ENCODE measurements at places on chromosomes 12 and 14.

DNA sequence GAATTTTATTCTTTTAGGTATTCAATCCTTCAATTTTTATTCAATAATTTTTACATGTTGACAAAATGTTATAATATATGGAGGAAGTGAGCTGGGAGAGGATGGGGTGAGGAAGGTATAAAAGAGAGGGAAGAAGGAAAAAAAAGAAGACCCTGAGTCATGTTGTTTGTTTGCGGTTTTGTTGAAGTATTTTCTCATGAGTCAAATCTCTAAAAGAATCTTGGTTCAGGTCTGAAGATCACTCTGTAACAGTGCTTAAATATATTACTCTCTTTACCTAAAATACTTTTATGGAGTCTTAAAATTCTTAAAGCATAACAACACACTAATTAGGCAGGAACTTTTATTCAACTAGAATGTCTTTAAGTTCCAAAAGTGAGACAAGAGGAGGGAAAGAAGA, 489.6 kb upstream of the GARIN6 start:
- H3K4me3 ChIP-seq, result no peak overlapping the region
- H3K27me3 ChIP-seq, result no peaks in the 10 kb centered on the region
- no peak for DNase-seq
- no peak overlapping the region for H3K27ac ChIP-seq

DNA sequence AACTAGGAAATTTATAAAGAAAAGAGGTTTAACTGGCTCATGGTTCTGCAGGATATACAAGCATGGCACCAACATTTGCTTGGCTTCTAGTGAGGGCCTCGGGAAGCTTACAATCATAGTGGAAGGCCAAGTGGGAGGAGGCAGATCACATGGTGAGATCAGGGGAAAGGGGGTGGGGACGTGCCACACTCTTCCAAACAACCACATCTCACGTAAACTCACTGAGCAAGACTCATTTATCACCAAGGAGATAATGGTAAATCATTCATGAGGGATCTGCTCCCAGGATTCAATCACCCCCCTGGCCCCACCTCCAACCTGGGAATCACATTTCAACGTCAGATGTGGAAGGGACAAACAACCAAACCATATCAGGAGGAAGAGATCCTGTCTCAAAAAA, 35.8 kb downstream of the NUMB start:
- peaks cover 18% of the 10 kb centered on the region for H3K36me3 ChIP-seq
- no peaks in the 10 kb centered on the region for H3K27me3 ChIP-seq
- DNase-seq, result no peak
- H3K4me1 ChIP-seq, result peaks cover 16% of the 10 kb centered on the region
- H3K27ac ChIP-seq, result no peak overlapping the region

DNA sequence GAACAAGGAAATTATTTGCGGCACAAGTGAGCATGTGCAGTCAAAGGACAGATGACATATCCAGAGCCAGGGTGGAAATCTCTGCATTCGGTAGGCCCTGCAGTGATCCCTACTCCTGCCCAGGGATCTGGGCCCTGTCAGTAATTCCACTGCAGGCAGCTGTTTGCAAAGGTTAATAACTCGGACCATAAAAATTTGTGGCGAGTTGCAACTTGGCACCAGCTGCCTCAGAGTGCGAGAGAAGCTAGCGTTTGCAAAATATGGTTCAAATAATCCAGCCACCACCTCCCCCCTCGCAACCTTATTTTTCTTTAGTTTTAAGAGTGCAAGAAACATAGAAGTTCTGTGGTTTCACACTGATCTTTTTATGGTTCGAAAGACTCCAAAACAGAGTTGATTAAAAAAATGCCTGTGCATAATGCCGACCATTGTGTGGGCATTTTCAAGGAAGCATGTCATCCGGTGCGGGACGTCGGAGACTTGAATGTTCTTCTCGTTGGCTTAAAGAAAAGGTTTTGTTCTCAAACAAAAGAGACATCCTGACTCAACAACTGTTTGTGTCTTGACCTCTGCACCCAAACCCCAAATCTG, 224.5 kb downstream of the BCL11B start:
- H3K27ac ChIP-seq, result no peak overlapping the region
- H3K27me3 ChIP-seq, result no peaks in the 10 kb centered on the region
- no peaks in the 10 kb centered on the region for H3K36me3 ChIP-seq
- no peaks in the 10 kb centered on the region for H3K4me1 ChIP-seq

DNA sequence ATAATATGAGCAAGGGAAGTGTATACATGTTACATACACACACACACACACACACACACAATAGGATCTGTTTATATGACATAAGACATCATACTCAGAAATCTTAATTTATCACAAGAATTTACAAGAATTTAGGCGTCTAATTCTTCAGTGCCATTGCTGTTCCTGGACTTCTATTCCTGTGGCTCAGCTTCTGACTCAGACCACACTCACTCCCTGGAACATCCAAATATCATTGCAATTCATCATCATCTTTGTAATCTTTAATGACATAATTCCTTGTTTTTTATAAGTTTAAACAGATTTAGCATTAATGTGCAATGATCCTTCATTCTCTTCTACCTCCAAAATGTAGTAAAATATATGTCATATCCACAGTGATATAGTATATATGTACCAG, 544.2 kb downstream of the FOXG1 start:
- H3K27ac ChIP-seq, result no peak overlapping the region
- no peak overlapping the region for H3K4me3 ChIP-seq
- DNase-seq, result no peak
- H3K36me3 ChIP-seq, result no peaks in the 10 kb centered on the region
- H3K4me1 ChIP-seq, result no peaks in the 10 kb centered on the region

- DNase-seq, result no peak
- no peak overlapping the region for H3K4me3 ChIP-seq
- H3K4me1 ChIP-seq, result no peaks in the 10 kb centered on the region
- H3K36me3 ChIP-seq, result no peaks in the 10 kb centered on the region
- no peak overlapping the region for H3K27ac ChIP-seq
These were observed 135.9 kb downstream of the AACS start for GRCh38 chr12:125201090-125201489.

GRCh38 chr14:55352201-55352600, 59.4 kb downstream of the ATG14 start:
- no peak overlapping the region for H3K27ac ChIP-seq
- H3K36me3 ChIP-seq, result peaks cover 44% of the 10 kb centered on the region
- H3K4me1 ChIP-seq, result peaks cover 48% of the 10 kb centered on the region
- no peak overlapping the region for H3K4me3 ChIP-seq
- no peaks in the 10 kb centered on the region for H3K27me3 ChIP-seq
- DNase-seq, result no peak

- H3K27ac ChIP-seq, result peak overlapping the region; percentile 67
- H3K27me3 ChIP-seq, result peaks cover 2% of the 10 kb centered on the region
- H3K36me3 ChIP-seq, result no peaks in the 10 kb centered on the region
- no peak overlapping the region for H3K4me3 ChIP-seq
- H3K4me1 ChIP-seq, result peaks cover 15% of the 10 kb centered on the region
These were observed 11.2 kb upstream of the PYGL start for GRCh38 chr14:50955373-50956043.

- no peaks in the 10 kb centered on the region for H3K27me3 ChIP-seq
- no peak for DNase-seq
- no peak overlapping the region for H3K27ac ChIP-seq
- H3K4me1 ChIP-seq, result no peaks in the 10 kb centered on the region
- H3K36me3 ChIP-seq, result peaks cover 67% of the 10 kb centered on the region
These were observed 15.9 kb downstream of the ZNF605 start for GRCh38 chr12:132940071-132940719.

GRCh38 chr12:13603953-13604352, 377.4 kb downstream of the GRIN2B start:
- no peak for DNase-seq
- no peaks in the 10 kb centered on the region for H3K4me1 ChIP-seq
- H3K27ac ChIP-seq, result no peak overlapping the region
- no peak overlapping the region for H3K4me3 ChIP-seq

DNA sequence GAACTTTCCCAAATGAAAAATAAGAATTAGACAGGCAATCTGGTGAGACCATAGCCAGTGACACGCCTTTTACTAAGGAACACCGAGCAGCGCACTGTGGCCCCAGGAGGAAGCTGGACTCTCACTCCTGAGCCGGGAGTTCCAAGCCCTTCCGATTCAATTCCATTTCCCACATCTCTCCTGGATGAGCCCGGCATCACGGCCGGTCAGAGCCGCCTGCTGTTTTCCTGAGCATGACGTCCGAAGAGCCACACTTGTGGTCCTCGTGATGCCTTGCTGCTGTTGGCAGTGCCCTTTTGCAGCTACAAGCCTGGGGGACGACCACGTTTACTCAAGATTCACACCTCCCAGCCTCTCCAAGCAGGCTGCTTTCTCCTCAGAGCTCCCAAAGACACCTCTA, 40.8 kb downstream of the FBXL14 start:
- no peak overlapping the region for H3K27ac ChIP-seq
- peaks cover 10% of the 10 kb centered on the region for H3K4me1 ChIP-seq
- peaks cover 3% of the 10 kb centered on the region for H3K27me3 ChIP-seq
- DNase-seq, result no peak
- no peak overlapping the region for H3K4me3 ChIP-seq
- no peaks in the 10 kb centered on the region for H3K36me3 ChIP-seq

DNA sequence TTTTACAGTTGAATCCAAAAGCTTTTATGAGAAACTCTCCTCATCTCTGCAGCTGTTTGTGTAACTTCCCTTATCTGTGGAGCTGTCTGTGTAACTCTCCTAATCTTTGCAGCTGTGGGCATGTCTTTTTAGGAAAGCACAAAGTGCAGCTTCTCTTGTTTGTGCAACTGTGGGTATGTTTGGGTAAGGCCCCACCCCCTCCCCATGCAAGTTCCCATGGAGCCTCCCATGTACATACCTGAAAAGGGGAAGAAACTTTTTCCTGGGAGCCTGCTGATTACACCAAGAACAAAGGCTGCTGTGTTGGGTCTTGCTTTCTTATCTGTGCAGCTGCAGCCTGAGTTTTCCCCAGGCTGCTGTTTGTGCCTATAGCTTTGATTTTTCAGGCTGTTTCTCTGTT, 42.7 kb upstream of the CDKN3 start:
- no peak overlapping the region for H3K4me3 ChIP-seq
- no peak overlapping the region for H3K27ac ChIP-seq
- H3K36me3 ChIP-seq, result no peaks in the 10 kb centered on the region
- DNase-seq, result no peak
- peaks cover 3% of the 10 kb centered on the region for H3K4me1 ChIP-seq

GRCh38 chr12:25794571-25794970, 163.9 kb upstream of the RASSF8 start:
- H3K36me3 ChIP-seq, result no peaks in the 10 kb centered on the region
- H3K4me3 ChIP-seq, result no peak overlapping the region
- DNase-seq, result no peak
- H3K4me1 ChIP-seq, result no peaks in the 10 kb centered on the region
- H3K27ac ChIP-seq, result no peak overlapping the region
- H3K27me3 ChIP-seq, result peaks cover 2% of the 10 kb centered on the region

DNA sequence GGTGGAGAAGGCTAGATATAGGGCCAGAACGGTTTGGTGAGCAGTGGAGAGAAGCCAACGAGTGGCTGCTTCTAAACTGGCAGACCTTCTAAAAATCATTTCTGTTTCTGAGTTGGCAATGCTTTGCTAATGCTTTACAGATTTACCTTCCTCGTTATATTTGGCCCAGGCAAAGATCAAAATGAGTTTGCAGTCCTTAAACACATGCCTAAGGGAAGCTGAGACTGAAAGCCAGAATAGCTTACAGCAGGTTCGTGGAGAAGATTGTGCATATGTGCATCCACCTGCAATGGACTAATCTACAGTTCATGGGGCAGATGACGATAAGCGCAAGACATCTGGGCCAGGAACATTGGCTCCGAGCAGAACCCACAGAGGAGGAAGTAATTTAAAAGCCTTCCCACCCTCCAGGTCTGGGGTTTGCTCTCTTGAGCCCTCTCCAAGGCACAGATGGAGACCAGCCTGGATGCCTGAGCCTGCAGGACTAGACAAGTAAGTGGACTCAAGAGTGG, 99.4 kb downstream of the NINJ2 start:
- peaks cover 38% of the 10 kb centered on the region for H3K4me1 ChIP-seq
- DNase-seq, result no peak
- peak overlapping the region; percentile 72 for H3K27ac ChIP-seq
- H3K27me3 ChIP-seq, result no peaks in the 10 kb centered on the region

DNA sequence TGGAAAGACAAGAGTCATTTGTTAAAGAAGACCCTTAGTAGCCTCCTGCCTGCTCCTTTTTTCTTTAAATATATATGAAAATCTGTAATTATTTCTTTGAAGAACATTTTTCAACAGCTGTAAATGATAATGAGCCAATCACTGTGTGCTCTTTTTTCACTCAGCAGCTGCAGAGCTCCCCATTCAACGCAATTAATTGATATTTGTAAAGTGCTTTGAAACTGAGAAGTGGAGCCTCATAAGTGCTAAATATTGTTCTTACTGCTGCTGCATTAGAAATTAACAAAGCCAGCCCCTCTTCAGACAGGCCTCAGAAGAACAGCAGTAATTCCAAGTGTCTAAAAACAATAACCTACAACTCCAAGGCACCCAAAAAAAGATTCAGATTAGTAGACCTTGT, 224.3 kb downstream of the GXYLT1 start:
- H3K4me1 ChIP-seq, result no peaks in the 10 kb centered on the region
- no peak for DNase-seq
- H3K27ac ChIP-seq, result no peak overlapping the region
- H3K27me3 ChIP-seq, result peaks cover 12% of the 10 kb centered on the region
- H3K4me3 ChIP-seq, result no peak overlapping the region

DNA sequence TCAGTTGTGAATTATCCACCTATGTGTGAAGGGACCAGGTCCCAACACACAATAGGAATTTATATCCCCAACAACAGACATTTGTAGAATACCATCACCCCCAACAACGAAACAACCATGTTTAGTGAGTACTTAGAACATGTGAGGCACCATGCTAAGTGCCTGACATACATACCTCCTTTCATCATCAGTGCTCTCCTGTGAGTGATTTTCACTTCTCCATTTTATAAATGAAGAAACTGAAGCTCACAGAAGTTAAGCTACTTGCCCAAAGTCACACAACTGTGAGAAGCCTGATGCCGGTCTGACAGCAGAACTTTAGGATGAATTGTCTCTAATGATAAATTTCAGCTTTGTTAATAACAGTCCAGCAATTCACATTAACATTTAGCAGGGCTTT, 35.4 kb downstream of the SPTB start:
- no peak overlapping the region for H3K27ac ChIP-seq
- H3K36me3 ChIP-seq, result no peaks in the 10 kb centered on the region
- DNase-seq, result no peak
- peaks cover 5% of the 10 kb centered on the region for H3K4me1 ChIP-seq
- H3K27me3 ChIP-seq, result peaks cover 37% of the 10 kb centered on the region
- no peak overlapping the region for H3K4me3 ChIP-seq

- peaks cover 3% of the 10 kb centered on the region for H3K4me1 ChIP-seq
- no peaks in the 10 kb centered on the region for H3K27me3 ChIP-seq
- no peak overlapping the region for H3K27ac ChIP-seq
- H3K36me3 ChIP-seq, result no peaks in the 10 kb centered on the region
- H3K4me3 ChIP-seq, result no peak overlapping the region
These were observed 10.3 kb upstream of the ZNF740 start for GRCh38 chr12:53170215-53170614.

GRCh38 chr12:3253682-3254275, 176.6 kb downstream of the TSPAN9 start:
- peaks cover 6% of the 10 kb centered on the region for H3K4me1 ChIP-seq
- H3K27ac ChIP-seq, result no peak overlapping the region
- DNase-seq, result no peak
- H3K36me3 ChIP-seq, result no peaks in the 10 kb centered on the region
- no peak overlapping the region for H3K4me3 ChIP-seq
